CD4-positive, alpha-beta T cell treated with Interleukin-4 for 1 hour (primary cell): ENCODE measurements at places on chromosomes 3 and 15.

GRCh38 chr3:186696522-186696921 lies 20.6 kb upstream of the KNG1 start:
- DNase-seq, result no peak

DNA sequence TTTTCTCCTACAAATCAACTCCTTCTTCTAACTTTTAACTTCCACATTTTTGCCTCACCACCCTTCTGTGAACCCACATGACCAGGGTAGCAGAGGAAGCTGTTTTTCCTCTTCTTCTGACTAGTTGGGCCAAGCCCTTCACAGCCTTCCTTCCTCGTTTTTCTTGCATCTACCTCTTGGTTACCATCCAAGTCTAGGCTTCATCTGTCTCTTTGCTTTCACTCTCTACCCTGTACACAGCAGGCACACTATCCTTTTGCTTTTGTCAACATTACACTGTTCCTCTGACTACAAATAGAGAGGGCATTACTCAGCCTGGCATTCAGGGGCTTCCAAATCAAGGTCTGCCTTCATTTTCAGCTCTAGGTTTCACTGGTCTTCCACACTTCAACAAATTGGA lies 22.0 kb downstream of the SLC9A9 start:
- no peak for DNase-seq

DNA sequence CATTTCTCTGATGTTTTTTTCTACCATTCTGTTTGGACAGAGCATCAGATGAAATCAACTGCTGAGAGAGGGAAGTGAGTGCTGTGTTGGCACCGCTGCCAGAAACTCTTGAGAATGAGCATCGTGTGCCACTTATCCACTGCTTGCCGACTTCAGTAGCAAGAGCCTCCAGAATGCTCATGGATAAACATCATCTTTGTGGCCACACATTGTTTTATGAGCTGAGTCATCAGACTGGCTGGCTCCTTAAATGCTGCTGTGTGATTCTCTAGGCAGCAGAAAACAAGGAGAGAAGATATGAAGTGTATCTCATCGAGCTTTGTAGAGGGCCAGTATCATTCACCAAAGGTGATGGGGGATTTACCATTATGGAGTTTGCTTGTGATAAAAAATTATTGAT lies 3.4 kb upstream of the DOCK3 start:
- no peak for DNase-seq

DNA sequence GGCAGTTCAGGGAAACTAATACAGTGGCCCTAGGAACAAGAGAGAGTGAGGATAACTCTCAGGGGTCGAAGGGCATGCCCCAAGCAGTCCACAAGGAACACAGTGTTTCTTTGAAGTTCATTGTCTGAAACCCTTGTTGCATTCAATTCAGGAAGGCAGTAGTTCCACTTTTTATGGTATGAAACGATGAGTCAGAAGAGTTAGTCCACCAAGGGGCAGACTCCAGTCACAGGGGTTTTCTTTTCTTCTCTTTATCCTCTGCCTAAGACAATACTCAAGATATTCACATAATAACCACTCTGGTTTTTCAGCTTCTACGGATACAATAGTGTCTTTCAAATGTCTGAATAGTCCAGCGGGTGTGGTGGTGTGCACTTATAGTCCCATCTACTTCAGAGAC lies 23.7 kb upstream of the TICRR start:
- DNase-seq, result no peak

GRCh38 chr3:119380697-119381096 lies 82.7 kb downstream of the TMEM39A start:
- no peak for DNase-seq

- DNase-seq, result no peak
Measured at GRCh38 chr15:74040109-74040850, 42.1 kb downstream of the GOLGA6A start.
